ENCODE measurements at places on chromosomes 7 and 10. TPM values are rescaled to one million over a fixed set of nuclear protein-coding genes. Genes with fewer than 3 reads are reported as not detected.
A peak's percentile ranks its signal among the peaks of the same experiment; 100 is the strongest.

DNA sequence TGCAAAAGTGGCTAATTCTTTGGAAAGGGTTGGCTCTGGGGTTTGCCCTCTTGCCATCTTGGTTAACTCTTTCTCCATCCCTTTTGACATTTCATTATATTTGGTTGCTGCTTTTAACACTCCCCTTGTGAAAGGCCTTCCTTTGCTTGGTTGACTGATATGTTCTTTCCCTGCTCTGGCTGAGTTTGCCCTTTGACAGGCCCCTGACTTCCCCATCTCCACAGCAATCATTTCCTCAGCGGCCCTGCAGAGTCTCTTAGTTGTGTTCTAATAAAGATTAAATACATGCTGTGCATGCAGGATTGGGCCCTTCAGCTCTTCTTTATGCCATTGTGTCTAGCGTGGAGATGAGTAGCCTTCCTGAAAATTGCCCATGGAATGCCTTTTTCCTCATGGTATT lies 84.5 kb upstream of the CSTF2T start:
- no peak for DNase-seq

DNA sequence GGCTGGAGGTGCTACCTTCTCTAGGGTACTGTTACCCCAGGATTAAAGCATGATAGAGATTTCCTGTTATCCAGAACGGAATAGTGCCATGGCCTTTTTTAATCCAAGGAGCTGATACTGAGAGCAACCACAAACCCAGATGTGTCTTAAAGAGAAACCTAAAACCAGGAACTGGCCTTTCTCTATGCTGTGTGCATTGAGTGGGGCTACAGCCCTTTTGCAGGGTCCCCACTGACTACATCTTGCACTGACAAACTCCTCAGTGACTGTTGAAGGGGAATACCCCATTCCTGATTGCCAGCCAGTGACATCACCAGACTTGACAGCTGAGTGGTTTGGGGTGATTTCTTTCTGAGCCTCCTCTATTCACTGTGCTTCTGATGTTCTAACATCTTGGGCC lies 81.9 kb upstream of the CAPZA2 start:
- no peak for DNase-seq

GRCh38 chr10:113099431-113100183 lies 149.6 kb downstream of the TCF7L2 start:
- peak; percentile 45 for DNase-seq

DNA sequence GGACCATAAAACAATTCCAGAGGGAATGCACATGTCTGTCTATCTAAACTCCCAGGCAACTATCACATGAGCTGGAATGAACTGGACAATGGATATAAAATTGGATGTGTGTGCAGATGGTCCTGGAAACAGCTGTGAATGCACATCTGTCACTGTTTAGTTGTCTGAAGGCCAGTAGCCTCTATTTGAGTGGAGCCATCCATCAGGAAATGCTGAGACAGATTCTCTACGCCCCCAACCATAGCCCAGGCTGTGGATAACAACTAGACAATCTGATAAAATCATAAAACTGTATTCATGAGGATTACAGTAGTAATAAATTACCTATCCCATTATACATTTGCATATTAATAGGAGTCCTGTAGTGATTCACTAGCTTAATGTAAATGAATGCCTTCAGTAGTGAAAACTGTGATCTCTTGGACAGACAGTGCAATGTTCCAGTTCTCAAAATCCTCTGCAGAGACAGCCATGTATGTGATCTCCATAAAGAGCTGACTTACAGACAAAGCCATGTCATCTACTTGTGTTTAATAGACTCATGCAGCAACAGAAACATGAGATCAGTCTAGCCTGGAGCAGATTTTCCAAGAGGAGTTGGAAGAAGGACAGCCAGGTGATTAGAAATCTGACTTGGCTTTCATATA lies 907.6 kb downstream of the KCNMA1 start:
- no peak for DNase-seq

DNA sequence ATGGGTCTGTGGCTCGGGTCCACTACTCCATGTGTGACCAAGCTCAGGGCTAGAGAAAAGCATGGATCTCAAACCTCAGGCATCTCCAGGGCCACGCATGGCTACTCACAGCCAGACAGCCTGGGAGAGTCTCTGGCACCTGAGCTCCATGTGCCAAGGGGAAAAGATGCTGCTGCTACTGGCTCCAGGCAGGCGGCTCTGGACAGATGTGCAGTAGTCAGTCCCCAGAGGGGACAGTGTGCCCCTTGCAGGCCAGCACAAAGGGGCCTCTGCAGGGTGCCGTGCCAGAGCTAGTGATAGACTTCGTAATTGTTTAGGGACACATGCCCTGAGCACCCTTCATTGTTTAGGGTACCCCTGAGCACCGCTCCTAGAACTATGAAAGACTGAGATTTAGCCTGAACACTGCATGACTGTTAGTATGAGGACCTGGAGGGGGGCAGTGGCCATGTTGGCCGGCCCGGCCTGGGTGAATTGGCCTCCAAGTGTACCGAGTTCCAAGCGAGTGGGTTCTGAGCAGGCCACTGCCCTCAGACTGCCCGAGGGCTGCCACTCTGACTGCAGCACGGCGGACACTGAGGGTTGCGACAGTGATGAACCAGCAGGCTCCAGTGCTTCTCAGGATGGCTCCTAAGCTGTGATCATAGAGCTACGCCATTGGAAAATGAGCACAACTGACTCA lies 80.7 kb downstream of the TCERG1L start:
- no peak for DNase-seq

- DNase-seq: no peak
These were observed 150.8 kb downstream of the SGMS1 start for GRCh38 chr10:50472914-50473313.

DNA sequence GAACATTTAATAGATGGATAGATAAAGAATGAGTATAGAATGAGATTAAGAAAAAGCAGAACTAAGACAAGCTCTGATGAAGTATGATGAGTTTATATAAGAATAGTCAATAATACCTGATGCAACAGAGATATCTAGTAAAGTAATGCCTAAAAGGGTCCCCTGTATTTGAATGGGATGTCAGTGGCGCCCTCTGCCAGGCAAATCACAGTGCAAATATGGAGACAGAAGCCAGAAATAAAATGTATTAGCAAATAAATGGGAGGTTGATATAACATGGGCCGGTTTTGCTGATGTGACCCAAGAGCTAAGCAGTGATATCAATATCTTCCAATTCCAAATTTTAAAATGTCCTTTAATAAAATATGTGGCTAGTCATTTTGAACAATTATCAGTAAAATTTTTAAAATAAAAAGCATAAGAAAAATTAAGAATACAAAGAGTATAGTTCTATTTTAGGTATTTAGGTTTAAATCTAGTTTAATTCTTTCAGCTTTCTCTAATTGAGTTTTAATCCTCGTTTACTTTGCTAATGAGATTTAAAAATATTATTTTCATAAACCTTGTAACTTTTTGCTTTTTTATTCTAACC lies 62.6 kb downstream of the ADK start:
- no peak for DNase-seq

DNA sequence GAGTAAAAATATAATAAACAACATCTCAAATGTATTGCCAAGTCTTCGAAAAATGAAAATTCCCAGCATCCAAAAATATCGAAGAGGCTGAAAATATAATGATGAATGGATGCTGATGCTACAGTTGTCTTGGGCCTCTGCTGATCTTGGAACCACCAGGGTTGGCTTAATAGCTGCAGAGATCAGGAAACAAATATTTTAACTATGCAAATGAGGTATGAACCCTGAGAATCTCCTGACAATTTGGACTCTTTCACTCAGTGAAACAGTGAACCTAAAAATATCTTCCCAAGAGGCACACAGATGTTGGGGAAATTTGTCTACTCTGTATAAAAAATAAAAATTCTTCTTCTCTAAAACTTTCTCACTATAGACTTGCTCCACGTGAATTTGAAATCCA lies 97.7 kb upstream of the EGFR start:
- no peak for DNase-seq

- no peak for DNase-seq
These were observed 34.5 kb downstream of the ITPRIP start for GRCh38 chr10:104303594-104304355.

- no peak for DNase-seq
These were observed 2.0 kb downstream of the CYP26C1 start for GRCh38 chr10:93062514-93063143.

- no peak for DNase-seq
These were observed 277.0 kb downstream of the MALRD1 start for GRCh38 chr10:19325581-19325980.

GRCh38 chr7:129434675-129435318 lies 565 bp downstream of the STRIP2 start:
- no peak for DNase-seq

DNA sequence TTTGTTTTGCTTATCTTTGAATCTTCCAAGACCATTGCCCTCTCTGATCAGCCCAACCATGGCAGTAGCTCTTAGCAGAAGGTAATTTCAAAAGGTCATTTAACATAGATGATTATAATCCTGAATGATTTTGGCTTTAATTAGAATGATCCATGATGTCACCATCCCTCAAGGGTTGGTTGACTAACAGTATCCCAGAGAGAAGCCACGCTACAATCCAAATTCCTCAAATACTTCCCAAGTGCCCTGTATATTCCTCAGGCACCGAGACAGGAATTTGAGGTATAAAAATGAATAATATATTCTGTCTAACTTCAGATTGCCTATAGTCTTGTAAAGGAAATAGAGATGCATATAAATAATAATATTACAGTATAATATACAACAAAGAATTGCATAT lies 42.1 kb upstream of the TMEM196 start:
- no peak for DNase-seq

- DNase-seq: no peak
These were observed 134.6 kb downstream of the LRRC4 start for GRCh38 chr7:127896659-127897058.

DNA sequence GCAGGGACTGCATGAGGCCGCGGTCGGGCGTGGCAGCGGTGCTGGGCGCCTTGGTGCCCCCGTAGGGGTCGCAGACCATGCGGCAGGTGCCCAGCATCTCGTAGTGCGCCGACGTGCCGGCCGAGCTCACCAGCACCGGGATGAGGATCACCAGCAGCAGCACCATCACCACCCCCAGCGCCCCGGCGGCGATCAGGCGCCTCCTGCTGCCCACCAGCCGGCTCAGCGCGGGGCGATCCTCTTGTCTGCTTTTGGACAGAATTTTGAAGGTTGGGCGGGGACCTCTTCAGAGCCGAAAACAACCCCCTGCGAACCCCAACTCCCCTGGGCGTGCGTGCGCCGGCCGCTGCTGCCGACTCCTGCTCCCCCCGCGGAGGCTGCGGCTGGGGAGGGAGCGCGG lies 779 bp downstream of the C1QL3 start:
- no peak for DNase-seq

DNA sequence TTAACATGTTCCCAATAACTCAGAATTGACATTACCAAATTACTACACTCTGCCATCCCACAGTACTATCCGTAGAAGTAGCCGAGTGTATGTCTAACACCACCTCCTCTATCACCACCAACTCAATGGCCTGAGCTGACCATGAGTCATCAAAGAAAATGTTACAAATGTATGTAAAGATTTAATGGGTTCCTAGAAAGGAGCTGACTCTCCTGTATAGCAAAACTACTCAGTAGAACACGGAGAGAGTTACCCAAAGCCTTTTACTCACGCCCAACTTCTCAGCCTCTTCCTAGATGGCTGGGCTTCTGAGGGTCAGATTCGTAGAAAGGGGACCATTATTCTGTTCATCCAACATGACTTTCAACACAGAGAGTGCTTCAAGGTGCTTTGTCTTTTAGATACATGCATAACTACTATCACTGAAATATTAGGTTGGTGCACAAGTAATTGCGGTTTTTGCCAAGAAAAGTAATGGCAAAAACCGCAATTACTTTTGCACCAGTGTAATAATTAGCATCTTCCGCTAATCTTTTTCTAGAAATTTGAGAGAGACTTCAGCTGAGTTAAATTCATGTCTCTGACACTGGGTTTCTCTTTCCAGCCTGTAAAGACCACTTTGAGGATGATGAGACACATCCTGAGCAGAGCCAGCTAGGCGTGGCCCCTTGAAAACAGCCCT lies 24.0 kb upstream of the NANOS1 start:
- DNase-seq: no peak

DNA sequence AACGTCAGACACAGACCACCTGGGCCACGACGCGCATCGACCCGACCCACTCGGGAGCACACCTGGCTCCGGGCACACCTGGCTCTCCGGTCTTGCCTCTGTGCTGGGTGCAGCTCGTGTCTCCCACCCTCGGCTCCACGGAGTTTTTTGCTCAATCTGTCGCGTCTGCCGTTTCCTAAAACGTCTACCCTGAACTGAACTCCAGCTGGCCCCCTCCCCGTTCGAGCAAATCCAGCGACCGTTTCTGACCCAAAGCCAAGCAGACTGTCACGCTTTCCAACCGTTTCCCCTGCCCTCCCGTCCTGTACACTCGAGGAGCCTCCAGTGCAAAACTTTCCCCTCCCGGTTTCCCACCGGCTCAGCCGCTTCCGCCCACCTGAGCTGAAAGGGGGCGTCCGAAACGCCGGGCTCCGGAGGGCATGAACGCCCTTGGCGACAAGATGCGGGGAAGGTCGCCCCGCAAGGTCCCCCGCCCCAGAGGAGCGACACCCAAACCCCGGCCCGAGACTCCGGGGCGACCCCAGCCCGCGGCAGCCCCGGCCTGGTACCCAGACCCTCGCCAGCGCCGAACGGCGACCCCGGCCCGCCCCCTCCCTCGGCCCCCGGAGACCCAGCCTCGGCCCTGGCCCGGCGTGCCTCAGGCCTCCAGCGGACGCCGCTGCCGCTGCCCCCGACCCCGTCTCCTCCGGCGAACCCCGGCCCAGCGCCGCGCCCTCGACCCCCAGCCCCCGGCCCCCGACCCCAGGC lies 557 bp downstream of the CYTH3 start:
- DNase-seq: no peak

GRCh38 chr10:49173201-49173772 lies 14.9 kb downstream of the TMEM273 start:
- DNase-seq: no peak

The ANKRD30A gene
- polyA plus RNA-seq: not detected

The CTAGE15 gene
- 1.6 TPM for polyA plus RNA-seq

The NRBF2 gene
- polyA plus RNA-seq: 21.8 TPM

The ST8SIA6 gene
- polyA plus RNA-seq: 9.0 TPM

The OR9A2 gene
- not detected for polyA plus RNA-seq

The RNLS gene
- polyA plus RNA-seq: 5.6 TPM

The WNT2 gene
- 140 TPM for polyA plus RNA-seq

The SNX10 gene
- 12.8 TPM for polyA plus RNA-seq

The TEX47 gene
- not detected for polyA plus RNA-seq

The FAM13C gene
- polyA plus RNA-seq: 17.7 TPM

The CXCL12 gene
- polyA plus RNA-seq: 194 TPM

The CYP26C1 gene
- 0.06 TPM for polyA plus RNA-seq

The AS3MT gene
- polyA plus RNA-seq: 23.7 TPM
